ENCODE measurements at places on chromosomes 5 and 9.

- no peak for DNase-seq
These were observed 21.1 kb downstream of the FAF2 start for GRCh38 chr5:176469296-176469695.

DNA sequence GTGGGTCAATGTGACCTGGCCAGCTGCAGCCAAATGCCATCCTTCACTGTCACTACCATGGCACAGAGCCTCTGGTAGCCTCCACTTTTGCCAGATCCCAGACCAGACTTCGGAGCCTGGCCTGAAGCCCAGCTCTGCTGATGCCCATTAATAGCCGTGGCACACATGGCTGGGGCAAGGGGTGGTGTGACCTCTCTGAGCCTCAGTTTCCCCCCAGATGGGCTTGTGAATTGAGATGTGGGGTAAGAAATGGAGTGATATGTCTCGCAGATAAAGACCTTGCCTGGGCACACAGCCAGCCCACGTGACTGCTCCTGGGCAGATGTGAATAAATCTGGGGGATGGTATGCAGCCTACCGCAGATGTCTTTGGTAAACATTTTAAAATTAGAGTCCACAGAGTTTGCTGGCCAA, 13.9 kb downstream of the SUSD3 start:
- peak; percentile 28 for DNase-seq

GRCh38 chr5:33650911-33651310, 210.1 kb downstream of the TARS1 start:
- peak; percentile 42 for DNase-seq

DNA sequence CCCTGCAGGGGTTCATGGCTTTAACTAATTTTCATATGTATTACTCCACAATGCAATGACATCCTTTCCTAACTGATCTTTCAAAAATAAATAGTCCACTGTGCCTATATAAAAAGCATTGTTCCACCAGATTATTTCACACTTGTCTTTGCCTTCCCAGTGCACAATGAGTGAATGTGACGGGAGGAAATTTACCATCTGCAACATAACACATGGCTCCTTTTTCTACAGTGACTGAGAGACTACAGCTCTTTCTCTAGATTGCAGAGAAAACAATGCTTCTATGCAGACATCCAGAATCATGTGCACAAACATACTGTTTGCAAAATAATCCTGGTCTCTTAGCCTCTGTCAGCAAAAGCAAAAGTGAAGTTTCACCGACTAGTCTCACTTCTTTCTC, 483.7 kb upstream of the PIK3R1 start:
- DNase-seq = no peak

DNA sequence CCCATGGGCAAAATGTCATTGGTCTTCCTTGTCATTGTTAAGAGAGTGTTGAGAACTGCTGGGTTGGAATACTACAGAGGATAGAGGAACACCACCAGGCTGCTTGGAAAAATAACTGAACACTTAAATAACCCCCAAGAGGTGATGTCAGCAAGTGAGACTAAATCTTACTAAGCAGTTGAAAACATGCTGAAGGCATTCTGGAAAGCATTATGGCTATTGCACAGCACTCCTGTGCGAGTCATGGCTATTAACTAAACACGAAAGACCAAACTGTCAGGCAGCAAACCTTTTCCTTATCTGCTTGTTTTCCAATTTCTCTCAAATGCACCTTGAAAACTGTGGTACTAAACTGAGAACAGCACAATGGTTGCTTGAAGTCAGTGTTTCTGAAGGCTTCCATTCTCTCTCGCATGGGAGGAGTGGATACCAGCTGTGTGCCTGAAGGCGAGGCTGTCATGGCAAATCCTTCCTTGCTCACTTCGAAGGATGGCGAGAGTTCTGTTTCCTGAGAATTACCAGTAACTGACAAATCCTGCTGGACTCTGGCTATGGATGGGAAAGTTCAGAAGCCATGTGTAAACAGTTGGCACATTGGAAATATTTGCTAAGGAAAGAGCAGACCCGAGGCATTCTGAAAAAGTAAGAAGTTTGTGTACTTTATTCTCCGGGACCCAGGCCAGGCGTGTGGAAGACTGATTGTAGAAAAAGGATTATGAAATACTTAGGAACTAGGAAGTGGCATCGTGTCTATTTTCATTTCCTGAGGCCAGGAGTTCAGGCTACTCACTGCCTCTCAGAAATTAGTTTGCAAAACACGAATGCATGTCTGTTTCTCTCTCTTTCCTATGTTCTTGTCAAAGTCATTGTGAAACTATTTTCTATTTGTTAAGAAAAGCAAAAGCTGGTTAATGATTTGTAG, 182.1 kb downstream of the DMRT2 start:
- DNase-seq = peak; percentile 79

DNA sequence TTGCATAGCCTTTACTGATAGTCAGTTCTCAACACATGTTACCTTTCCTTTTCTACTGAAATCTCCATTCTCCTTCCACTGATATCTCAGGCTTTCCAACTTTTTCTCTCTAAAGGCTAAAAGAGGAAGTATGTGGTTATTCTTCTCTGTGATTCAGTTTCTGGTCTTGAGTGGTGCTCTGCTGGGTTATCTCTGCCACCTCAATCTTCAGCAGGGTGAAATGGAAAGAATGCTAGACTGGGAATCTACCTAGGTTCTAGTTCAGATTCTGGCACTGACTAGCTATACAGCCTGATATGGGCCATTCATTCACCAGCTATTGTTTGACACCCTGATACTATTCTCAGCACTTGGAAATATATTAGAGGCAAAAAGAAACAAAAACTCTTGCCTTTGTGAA, 124.9 kb upstream of the GRIA1 start:
- DNase-seq = no peak

DNA sequence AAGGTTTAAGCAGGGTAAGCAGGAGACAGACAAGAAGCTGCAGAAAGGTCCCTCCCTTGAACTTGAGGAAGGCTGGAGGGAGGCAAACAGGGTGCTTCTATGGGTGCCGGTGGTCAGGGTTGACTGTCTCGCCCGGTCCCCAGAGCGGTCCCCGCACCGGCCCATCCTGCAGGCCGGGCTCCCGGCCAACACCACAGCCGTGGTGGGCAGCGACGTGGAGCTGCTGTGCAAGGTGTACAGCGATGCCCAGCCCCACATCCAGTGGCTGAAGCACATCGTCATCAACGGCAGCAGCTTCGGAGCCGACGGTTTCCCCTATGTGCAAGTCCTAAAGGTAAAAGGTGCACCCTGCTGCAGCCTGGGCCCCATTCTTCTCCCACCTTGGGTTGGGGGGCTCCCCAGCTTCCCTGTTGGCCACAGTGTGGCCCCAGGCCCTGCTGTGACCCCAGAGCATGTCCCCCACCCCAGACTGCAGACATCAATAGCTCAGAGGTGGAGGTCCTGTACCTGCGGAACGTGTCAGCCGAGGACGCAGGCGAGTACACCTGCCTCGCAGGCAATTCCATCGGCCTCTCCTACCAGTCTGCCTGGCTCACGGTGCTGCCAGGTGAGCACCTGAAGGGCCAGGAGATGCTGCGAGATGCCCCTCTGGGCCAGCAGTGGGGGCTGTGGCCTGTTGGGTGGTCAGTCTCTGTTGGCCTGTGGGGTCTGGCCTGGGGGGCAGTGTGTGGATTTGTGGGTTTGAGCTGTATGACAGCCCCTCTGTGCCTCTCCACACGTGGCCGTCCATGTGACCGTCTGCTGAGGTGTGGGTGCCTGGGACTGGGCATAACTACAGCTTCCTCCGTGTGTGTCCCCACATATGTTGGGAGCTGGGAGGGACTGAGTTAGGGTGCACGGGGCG, 5.7 kb downstream of the FGFR4 start:
- no peak for DNase-seq

- DNase-seq = peak; percentile 34
These were observed 77.6 kb downstream of the PCDH1 start for GRCh38 chr5:141800617-141801016.

DNA sequence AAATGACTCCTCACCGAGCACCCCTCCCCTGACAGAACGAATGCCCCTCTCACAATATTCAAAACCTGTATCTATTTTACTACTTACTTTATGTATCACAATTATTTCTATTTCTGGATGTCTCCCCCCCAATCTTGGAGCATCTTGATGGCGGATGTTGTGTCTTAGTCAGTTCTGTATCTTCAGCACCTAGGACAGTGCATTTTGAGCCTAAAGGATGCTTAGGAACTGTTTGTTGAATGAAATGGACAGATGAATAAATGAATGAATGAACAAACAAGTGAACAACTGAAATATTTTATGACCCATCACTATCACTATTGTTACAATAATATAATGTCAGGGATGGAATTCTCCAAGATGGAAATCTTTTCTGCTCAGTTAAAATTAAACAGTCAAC, 295.7 kb downstream of the DNAH5 start:
- peak; percentile 3 for DNase-seq

DNA sequence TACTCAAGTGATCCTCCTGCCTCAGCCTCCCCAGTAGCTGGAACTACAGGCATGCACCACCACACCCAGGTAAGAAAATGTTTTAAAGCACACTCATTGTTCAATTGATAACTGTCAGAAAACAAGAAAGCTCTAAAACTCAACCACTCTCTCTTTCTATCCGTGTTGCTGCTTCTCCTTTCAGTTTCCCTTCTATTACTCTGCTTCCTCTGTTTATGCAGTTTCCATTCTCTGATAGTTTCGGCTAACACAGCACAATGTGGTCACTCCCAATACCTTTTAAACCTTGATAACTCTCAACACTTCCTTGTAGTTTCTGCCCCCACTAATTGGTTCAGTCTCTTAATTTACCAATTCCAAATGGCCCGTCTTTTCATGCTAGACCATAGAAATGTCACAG, 59.2 kb upstream of the NR4A3 start:
- no peak for DNase-seq

DNA sequence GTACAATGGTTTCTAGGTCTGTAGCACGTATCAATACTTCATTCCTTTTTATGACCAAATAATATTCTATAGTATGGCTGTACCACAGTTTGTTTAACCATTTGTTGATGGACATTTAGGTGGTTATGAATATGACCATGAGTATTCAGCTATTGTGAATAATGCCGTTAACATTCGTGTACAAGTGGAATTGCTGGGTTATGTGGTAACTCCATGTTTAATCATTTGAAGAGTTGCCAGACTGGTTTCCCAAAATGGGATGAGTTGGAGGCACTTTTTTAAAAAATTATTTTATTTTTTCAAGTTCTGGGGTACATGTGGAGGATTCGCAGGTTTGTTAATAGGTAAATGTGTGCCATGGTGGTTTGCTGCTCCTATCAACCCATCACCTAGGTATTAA, 4.6 kb downstream of the SNX2 start:
- no peak for DNase-seq

DNA sequence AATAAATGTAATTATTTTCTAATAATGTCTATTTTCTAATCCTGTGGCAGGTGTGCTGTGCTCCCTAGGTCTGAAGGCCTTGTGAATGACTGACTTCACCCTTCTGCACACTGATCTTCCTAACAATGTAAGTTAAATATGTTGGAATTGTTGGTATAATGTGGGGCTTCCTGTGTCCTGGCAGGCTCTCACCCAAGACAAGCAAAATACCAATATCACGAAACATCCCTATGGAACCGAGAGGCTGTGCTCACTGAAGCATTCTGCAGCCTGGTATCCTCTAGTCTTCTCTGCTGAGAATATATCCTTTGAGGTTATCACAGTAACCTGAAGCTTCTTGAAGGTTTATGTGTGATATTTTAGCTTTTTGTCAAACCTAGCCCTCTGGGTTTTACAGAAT, 159.4 kb downstream of the GABRB2 start:
- peak; percentile 2 for DNase-seq

- no peak for DNase-seq
These were observed 146.5 kb downstream of the SPATA31D1 start for GRCh38 chr9:82135106-82135505.

- peak; percentile 34 for DNase-seq
These were observed 65.7 kb downstream of the IQGAP2 start for GRCh38 chr5:76468635-76469425.

- no peak for DNase-seq
These were observed 42.1 kb upstream of the OLFM1 start for GRCh38 chr9:135045264-135045927.

DNA sequence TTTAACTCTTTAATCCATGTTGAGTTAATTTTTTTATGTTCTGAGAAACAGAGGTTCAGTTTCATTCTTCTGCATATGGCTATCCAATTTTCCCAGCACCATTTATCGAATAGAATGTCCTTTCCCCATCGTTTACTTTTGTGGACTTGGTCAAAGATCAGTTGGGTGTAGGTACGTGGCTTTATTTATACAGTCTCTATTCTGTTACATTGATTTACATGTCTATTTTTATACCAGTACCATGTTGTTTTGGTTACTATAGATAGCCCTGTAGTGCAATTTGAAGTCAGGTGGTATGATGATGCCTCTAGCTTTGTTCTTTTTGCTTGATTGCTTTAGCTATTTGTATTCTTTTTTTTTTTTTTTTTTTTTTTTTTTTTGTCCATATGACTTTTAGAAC, 462.0 kb downstream of the HTR1A start:
- no peak for DNase-seq

DNA sequence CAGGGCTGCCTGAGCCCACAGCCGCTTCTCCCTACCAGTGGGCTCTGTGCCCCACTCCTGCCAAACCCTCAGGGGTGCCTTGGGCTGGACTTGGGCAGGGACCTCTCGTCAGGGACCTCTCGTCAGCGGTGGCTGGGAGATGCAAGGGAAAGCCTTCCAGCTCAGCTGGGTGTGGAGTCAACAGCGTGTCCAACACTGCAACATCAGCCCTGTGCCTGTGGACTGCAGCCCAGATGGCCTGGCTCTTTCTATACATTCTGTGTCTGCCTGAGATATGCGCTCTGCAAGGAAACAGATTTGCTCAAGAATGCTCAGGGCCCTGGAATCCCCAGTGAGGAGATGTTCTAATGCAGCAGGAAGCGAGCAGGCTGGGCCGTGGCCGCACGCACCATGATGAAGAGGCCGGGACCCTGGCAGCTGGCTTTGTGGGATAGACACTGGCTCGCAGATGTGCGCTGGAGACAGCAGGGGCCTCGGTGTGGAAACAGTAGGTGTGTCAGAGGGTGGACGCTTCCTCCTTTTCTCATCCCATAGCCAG, 85.0 kb upstream of the COL5A1 start:
- peak; percentile 81 for DNase-seq

- DNase-seq = no peak
These were observed 969.2 kb upstream of the COX7C start for GRCh38 chr5:85648495-85648894.

DNA sequence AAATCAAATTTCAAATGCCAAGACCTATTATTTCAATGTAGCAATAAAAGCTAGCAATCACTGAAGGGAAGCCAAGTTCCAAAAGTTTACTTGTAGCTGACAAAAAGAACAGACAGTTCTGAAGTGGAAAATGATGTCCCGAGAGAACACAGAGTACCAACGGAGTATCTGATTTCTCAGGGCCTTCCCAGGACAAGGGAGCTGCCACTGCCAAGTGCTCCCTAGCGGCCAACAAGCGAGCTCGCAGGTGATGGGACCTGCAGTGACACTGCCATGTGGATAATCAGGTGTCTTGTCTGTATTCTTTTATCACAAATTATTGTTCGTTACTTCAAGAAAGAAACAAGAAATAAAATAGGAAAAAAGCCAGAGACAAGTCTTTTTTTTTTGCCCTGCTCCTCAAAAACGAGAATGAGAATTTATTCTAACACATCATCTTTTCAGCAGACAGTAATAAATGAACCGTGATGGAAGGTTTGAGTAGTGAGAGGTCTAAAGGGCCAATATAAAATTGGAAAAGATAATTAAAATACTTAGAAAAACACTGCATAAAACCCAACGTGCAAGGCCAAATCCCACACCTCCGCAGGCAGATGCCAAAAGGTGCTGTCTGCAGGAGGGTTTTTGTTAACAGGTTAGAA, 159.4 kb downstream of the MYO10 start:
- DNase-seq = no peak
